ENCODE measurements at places on chromosomes 6 and 20. TPM values are rescaled to one million over a fixed set of nuclear protein-coding genes. Genes with fewer than 3 reads are reported as not detected.

RHAG gene
- total RNA-seq = not detected

SLC35F1 gene
- total RNA-seq = 0.82 TPM

PRL gene
- total RNA-seq = not detected

RNGTT gene
- total RNA-seq = 17.3 TPM

HLA-DRB1 gene
- total RNA-seq = 14.3 TPM

CSNK2B gene
- total RNA-seq = 231 TPM

CRIP3 gene
- total RNA-seq = not detected

C4B gene
- total RNA-seq = 137 TPM

TRIM26 gene
- total RNA-seq = 55.1 TPM

TGM3 gene
- not detected for total RNA-seq

IL17F gene
- total RNA-seq = not detected

TMEM14A gene
- total RNA-seq = 19.4 TPM
